ENCODE measurements at places on chromosomes 16 and 17.

DNA sequence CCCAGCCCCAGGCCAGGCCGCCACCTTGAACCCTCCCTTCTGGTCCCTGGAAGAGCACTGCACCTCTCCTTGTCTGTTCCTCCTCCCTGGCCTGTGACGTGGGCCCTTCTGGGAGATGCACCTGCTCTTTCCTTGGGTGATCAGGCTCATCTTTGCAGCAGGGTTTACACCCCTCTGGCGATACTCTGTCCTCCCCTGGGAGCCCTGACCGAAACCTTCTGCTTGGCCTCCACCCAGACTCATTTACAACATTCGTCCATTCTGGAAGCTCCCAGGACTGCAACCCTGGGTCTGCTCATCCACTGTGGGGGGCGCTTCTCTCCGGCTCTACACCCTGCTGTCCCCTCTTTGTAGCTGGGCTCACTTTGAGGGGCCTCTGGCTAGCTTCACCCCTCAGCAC, 73.3 kb downstream of the PGS1 start:
- no peak for DNase-seq

DNA sequence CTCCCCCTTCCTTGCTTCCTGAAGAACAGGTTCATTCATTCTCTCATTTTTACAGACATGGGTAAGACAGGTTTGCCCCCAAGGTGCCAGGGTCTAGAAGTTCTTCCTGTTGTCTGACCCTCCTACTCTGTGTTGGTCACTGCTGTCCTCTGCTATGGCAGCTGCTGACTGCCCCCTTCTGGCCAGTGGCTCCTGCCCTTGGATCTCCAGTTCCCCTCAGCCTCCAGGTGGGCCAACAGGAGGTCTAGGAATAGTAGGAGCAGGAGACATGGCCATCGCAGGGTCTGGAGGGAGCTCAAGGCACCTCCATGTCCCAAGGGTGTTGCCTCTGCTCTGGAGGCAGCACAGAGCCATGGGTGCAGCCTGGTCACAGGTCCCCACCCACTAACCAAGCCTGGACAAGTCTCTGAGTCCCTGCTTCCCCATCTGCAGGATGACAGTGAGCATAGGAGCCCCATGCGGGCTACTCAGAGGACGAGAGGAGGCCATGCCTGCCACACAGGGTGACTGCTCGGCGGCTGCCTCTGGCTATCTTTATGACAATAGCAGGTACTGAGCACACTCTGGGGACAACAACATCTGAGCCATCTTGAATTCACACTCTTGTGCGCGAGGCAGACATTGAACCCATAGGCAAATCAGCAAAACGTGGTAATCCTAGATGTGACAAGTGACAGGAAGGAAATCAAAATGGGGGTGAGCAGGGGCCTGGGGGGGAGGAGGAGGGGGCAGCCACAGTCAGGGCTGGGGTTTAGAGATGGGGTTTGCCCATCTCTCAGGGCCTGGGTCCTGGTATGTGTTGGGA, 27.0 kb upstream of the NXPH3 start:
- peak; percentile 65 for DNase-seq

DNA sequence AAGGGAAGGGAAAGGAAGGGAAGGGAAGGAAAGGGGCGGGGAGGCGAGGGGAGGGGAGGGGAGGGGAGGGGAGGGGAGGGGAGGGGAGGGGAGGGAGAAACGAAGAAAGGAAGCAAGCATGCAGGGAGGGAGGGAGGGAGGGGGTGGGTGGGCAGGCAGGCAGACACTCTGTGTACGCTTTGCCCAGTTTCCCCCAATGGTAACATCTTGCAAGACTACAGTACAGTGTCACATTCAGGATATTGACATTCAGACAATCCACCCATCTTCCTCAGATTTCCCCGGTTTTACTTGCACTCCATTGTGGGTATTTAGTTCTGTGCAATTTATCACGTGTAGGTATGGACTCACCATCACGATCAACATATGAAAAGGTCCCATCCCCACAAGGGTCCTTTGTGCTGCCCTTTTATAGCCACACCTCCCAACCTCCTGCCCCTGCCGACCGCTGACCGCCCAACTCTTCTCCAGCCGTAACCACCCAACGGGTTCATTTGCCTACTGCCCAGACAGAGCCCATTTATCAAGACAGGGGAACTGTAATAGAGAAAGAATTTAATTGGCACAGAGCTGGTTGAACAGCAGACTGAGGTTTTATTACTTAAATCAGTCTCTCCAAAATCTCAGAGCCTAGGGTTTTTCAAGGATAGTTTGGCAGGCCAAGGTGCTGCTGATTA, 91.4 kb upstream of the FA2H start:
- DNase-seq: no peak

- no peak for DNase-seq
Observed at GRCh38 chr17:57016764-57017116, 38.8 kb downstream of the SCPEP1 start.

GRCh38 chr16:90077757-90078578, 837 bp upstream of the PRDM7 start:
- peak; percentile 27 for DNase-seq

GRCh38 chr17:34596920-34597319, 17.5 kb downstream of the TMEM132E start:
- peak; percentile 23 for DNase-seq

GRCh38 chr16:88282564-88283395, 100.0 kb upstream of the ZNF469 start:
- DNase-seq: no peak

DNA sequence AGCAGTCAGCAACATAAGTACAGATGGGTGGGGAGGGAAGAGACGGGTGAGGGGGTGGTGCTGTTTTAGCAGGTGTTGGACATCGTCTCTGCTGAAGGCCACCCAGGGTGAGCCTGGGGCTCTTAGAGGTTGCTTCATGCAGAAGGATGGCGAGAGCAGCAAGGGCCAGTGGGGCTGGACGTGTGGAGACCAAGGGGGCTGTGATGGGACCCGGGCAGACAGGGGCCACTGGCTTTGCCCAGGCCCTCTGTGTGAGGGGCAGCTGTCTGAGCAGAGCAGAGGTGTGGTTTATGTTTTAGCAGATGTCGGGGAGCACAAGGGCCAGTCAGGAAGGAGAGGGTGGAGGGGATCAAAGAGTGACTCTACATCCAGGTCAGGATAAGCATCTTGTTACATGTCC, 4.8 kb downstream of the NARF start:
- DNase-seq: no peak

DNA sequence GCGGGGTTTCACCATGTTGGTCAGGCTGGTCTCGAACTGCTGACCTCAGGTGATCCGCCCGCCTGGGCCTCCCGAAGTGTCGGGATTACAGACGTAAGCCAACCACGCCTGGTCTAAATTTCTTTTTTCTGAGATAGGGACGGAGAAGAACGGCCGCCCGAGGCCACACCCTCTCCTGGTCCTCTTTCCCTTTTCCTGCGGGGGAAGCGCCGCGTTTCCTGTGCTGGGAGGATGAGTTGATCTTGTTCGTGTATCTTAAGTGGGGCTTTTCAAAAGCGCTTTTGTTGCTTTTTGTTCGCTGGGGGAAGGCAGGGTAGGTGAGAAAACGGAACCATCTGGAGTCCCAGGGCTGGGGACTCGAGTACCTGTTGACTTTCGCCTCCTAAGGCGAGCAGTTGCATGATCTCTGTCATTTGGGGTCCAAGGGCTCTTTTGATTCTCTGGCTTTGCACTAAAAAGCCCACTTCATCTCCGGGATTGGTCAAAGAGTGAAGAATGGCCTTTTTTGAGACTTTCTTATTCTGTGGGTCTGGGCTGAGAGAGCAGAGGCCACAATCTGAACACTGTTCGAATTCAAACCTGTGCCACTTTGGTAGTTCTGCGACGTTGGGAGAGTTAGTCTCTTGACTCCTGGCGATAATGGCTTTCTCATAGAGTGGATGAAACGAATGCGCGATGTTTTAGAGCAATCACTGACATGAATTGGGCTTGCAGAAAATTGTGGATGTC, 1.3 kb downstream of the FUS start:
- DNase-seq: peak; percentile 68

DNA sequence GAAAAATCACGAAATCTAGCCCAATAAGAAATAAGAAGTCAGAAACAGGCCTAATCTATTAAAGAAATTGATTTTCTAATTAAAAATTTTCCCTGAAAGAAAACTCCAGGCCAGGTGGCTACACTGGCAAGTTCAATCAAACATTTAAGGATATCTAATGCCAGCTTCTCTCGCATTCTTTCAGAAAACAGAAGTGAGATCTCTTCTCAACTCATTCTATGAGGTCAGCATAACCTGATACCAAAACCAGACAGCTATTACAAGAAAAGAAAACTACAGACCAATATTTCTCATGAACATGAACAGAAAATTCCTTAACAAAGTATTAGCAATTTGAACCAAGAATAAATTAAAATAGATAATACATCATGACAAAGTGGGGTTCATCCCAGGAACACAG, 52.4 kb downstream of the AXIN2 start:
- DNase-seq: no peak

DNA sequence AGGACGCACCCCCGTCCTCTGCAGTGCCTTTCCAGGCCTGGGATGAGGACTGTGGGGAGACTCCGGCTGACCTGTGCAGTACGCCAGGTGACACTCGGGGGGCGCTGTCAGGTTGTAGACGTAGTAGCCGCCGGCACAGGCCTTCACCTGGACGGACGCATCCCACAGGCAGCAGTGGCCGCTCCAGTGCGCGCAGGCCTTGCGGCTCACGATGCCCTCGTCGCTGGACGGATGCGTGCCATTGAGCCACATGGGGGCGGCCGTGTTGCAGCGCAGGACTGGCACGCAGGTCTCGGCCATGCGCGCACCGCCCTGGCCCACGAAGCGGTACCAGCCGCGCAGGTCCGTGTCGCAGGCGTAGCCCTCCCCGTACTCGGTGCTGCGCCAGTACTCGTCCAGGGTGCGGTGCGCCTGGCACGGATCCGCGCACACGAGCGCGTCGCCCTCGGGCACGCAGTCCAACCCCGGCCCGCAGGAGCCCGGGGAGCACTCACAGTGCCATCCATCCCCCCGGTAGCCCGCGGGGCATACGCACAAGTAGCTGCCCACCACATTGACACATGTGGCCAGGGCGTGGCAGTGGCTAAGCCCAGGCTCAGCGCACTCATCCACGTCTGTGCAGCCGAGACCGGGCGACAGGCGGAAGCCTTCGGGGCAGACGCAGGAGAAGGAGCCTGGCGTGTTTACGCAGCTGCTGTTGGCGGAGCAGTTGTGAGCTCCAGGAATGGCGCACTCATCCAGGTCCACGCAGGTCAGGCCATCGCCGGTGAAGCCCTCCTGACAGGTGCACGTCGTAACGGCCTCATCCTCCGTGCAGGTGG, 3.9 kb downstream of the UMOD start:
- DNase-seq: no peak

GRCh38 chr17:36495076-36495578, 8.6 kb downstream of the ZNHIT3 start:
- DNase-seq: no peak

DNA sequence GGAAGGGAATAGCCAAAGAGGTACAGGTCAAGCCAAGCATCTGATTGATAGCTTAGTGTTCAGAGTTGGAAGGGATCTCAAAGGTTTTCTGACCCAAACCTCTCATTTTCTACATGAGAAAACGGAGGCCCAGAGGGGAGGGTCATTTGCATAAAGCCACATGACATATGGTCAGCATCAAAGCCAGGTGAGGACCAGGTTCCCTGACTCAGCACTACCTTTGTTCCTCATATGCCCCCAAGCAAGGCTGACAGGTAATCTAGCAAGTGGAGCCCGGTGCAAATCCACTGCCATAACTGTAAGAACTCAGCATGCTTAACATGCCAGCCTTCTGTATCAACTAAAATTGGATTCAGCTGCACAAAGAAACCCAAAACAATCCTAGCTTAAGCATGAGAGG, 28.2 kb upstream of the CCL1 start:
- DNase-seq: no peak

- DNase-seq: no peak
Observed at GRCh38 chr17:64092952-64093451, 36.9 kb downstream of the ERN1 start.
